ENCODE measurements at places on chromosomes 1 and 21. TPM values are rescaled to one million over a fixed set of nuclear protein-coding genes. Genes with fewer than 3 reads are reported as not detected.

Gene FMO5
- 1.8 TPM for total RNA-seq

Gene ZNF648
- not detected for total RNA-seq

Gene BMP8B
- not detected for total RNA-seq

Gene LDLRAD1
- total RNA-seq, result not detected

Gene POU3F1
- total RNA-seq, result not detected

Gene MCOLN3
- 2.3 TPM for total RNA-seq

Gene C1orf116
- total RNA-seq, result not detected

Gene CDKN2C
- 15.3 TPM for total RNA-seq

Gene KRTAP12-4
- total RNA-seq, result not detected
